DMS79 treated with DMSO at 0.1 percent for 48 hours (cell line): ENCODE measurements at places on chromosomes 16 and 17.
A peak's percentile ranks its signal among the peaks of the same experiment; 100 is the strongest.

- DNase-seq, result no peak
These were observed 52.7 kb upstream of the LHX1 start for GRCh38 chr17:36884495-36885152.

- no peak for DNase-seq
These were observed 172.2 kb downstream of the SEC14L1 start for GRCh38 chr17:77312786-77313599.

DNA sequence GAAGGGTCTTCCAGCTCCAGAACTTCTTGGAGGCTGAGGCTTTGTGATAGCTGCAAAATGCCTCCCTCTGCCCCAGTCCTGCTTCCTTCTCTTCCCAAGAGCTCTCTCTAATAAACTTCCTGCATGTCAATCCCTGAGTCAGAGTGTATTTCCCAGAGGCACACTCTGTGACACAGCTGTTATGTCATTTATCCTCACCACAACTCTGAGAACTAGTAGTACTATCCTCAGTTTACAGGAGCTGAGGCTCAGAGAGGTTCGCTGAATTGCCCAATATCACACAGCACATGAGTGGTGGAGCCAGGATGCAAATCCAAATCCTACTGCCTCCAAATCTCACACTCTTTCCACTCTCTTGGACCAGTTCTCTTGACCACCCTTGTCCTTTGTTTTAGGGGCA lies 20.0 kb downstream of the UNC45B start:
- DNase-seq, result no peak

GRCh38 chr17:40952661-40953060 lies 14.1 kb downstream of the KRT39 start:
- DNase-seq, result no peak

GRCh38 chr16:86508947-86509758 lies 1.2 kb upstream of the FOXF1 start:
- no peak for DNase-seq

- DNase-seq, result no peak
These were observed 334.1 kb downstream of the CDH13 start for GRCh38 chr16:82960918-82961317.

DNA sequence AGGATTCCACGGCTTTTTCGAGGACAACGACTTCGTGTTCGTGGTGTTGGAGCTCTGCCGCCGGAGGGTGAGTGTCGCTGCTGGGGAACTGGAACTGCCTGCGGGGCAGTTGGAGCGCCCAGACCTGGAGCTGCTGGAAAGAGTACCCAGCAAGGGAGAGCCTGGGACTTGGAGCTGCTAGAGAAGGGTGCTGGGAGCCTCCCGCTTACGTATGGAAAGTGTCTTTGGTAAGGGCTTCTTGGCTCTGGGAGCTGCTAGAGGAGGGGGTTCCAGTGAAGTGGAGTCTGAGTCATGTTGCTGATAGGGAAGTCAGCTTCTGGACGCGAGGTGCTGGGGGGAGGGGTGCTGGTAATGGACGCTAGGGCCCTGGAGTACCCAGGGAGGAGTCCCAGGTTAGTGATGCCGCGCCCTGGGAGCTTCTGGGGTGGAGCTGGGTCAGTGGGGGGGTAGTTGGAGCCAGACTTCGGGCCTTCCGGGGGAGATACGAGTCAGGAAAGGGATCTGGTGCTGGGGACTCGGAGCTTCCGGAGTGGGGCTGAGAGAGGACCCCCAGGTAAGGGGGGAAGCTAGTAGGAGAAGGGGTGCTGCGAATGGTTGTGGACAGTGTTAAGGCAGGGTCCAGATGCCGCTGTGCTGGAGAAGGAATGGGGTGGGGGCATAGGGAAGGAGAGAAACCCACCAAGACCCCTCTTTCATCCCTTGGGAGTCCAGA lies 741 bp downstream of the PLK1 start:
- DNase-seq, result peak; percentile 42

GRCh38 chr17:3011891-3012290 lies 51.5 kb downstream of the OR1D5 start:
- no peak for DNase-seq

DNA sequence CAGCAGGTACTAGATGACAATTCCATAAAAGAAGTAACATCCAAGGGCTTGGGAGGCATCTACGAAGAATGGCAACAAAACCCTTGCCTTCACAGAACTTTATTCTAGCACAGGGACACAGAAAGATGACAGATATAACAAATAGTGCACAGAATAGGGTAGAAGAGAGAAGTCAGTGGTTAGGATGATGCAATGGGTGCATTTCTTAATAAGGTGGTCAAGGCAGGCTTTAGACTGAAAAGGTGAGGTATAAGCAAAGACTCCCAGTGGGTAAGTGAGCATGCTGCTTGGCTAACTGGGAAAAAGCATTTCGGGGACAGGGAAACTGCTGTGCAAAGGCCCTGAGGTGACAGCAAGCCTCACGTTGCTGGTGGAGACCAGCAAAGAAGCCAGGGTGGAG lies 175.9 kb downstream of the XYLT1 start:
- no peak for DNase-seq

GRCh38 chr16:2468233-2468724 lies 2.8 kb upstream of the NTN3 start:
- DNase-seq, result peak; percentile 85

GRCh38 chr16:1637526-1637925 lies 25.4 kb downstream of the CRAMP1 start:
- DNase-seq, result no peak

DNA sequence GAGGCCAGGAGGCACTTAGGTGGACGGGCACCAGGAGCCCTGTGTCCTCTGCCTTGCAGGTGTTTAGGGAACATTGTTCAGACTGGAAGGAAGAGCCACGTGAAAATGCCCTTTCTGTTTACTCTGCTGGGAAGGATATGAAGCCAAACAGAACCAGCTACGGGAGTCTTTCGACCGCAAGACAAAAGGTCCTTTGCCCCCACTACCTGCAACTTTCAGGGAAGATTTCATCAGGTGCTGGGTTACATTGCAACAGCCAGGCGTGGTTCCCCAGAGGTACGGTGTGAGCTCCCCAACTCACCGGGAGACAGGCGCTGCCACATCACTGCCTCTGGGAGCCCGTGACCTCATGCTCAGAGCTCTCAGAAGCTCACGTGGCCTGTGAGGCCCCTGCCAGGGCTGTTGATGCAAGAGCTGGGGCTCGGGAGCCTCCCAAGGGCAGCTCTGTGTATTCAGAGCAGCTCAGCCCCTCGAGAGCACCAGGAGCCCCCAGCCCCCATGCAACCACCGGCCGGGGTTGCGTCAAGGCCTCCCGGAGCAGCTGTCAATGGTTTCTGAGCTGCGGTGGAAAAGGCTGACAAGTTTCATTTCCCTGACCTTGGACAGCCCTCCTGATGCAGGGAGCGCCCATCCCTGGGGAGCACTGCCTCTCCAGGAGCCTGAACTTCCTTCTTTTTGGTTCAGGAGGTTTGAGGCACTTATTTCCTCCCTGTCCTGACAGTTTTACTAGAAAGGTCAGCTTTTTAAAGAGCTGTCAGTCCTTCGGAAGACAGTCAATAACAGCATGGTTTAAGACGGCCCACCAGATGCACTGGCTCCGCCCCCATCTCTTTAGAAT lies 42.1 kb downstream of the TBC1D16 start:
- DNase-seq, result peak; percentile 33

GRCh38 chr16:53080345-53081031 lies 25.7 kb downstream of the CHD9 start:
- no peak for DNase-seq

DNA sequence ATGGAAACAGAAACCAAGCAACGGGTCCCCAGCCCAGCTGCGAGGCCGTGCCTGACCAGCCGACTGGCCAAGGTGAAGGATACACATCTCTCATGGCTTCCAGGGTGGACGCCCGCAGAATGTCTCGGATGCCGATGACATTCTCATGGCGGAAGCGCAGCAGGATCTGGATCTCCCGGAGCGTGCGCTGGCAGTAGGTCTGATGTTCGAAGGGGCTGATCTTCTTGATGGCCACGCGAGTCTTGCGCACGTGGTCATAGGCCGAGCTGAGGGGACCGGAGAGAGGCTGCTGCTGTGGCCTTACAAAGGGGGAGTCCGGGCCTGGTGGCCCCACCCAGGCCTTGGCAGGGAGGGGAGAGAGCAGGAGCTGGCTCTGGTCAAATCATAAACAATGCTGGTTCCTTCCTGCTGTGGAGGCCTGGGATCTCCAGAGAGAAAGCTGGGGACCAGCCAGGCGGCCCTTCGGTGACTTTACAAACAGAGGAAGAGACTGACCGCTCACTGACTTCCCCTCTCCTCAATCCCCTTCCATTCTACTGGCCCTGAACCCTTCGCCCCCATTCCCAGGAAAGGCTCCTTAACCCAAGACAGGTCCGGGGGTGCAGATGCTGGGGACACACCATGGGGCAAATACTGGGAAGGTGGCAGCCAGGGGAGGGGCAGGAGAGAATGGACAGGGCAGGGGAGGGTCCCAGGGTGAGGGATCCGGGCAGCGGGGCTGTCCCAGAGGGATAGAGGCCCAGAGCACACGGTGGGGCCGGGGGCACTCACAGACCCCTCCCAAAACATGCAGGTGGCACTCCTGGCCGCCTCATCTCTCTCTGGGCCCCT lies 1.1 kb downstream of the MAPK3 start:
- no peak for DNase-seq

GRCh38 chr16:88354229-88355092 lies 28.3 kb upstream of the ZNF469 start:
- DNase-seq, result no peak

- no peak for DNase-seq
These were observed 50.0 kb downstream of the MRTFB start for GRCh38 chr16:14121142-14121541.

DNA sequence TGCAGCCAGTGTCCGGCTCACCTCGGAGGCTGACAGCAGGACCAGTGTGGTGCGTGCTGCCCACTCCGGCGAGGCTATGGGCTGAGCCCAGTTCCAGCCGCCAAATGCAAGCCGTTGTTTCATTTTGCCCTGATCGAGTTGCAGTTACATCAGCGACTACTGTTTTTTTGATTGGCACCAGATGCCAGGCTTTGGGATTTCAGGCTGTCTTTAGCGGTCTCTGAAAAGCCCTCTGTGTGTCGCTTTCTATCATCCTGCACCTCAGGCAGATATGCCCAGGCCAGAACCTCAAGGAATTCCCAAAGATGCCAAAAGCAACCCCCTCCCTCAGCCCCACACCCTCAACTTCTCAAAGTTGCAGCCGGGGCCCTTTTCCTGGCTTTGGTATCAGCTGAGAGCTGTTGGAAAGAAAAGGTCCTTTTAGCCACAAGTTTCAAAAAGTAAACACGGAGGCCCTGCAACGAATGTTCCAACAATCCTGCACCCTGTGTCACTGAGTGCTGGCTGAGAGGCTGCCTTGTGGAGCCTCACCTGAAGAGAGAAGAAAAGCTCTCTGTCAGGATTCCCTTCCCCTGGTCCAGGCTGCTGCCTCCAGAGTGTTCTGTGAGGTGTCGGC lies 58.9 kb downstream of the WWP2 start:
- DNase-seq, result no peak

GRCh38 chr17:17628388-17629008 lies 37.0 kb upstream of the PEMT start:
- no peak for DNase-seq

DNA sequence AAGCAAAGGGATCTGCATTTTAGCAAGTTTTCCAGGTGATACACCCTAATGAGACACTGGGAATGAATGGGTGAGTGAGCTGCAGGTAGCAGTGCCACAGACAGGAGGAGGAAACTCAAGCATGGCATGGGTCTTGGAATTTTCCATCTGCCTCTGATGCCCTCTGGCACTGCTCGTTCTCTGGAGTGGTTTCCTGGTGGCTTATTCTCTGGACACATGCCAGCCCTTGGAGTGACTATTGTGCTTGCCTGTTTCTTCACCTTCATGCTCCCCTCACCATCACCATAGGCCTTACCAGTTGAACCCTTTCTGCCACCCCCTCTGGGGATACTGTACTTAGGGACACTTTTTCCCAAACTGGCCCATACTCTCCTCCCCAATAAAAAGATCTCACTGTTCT lies 1.6 kb downstream of the COASY start:
- peak; percentile 67 for DNase-seq

DNA sequence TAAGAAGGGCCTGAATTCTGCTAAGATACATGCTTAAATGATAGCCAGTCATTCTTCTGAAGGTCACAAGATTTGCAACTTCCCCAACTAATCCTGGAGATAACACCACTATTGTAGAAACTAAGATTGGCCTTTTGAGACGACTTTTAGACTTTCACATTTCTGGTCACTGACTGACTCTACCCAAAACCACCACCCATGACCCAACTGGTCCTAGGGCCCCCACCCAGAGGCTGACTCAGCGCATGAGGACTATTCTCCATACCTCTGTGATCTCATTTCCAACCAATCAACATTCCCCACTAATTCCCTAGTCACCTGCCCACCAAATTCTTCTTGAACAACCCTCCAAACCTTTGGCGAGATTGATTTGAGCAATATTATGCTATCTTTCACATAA lies 1299.0 kb downstream of the CDH11 start:
- no peak for DNase-seq

DNA sequence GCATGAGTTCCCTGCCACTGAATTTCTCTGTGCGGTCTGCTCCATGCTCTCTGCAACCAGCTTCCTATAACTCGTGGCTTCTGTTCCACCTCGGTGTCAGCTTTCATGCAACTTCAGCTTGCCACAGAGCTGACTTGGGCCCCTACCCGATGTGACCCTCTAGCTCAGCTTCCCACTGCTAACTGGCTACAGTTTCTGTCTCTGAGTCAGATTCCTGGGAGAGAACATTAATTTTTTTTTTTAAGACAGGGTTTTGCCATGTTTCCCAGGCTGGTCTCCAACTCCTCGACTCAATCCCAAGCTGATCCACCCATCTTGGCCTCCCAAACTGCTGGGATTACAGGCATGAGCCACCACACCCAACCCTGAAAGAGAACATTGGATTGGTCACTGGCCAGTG lies 35.5 kb upstream of the PSMD7 start:
- DNase-seq, result no peak

DNA sequence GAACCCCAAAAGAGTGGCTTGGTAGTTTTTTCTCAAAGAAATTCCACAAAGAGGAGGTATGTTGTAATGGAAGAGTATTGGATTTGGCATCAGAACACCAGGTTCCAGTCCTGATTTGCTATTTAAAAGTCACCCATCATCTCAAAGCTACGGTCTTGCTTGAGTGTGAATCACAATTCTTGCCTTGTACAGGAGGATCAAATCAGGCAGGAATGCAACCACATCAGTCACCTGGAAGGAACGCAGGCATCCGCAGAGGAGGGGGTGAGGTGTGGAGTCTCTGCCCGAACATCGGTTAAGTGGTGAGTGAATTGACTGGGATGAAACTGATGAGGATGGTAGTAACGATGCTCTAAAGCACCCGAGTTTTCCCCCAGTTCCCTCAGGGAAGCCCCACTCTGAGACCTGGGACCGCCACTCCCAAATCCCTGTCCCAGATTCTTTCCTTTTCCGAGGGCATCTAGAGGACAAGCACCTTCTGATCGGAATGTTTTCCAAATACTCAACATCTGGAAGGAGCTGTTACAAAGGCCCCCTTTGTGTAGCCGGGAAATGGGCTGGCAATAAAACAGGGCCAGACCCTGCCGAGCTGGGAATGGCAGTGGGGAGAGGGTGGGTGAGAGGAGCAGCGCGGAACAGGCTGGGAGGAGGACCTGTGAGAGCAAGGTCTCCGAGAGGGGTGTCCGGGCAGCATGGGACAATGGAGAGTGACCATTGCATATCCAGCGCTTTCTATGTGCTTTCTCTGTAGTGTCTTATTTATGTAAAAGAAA lies 469.6 kb downstream of the SLC39A11 start:
- no peak for DNase-seq

- DNase-seq, result peak; percentile 86
These were observed 29.7 kb downstream of the CDK5R1 start for GRCh38 chr17:32516450-32516849.

GRCh38 chr17:10033959-10034358 lies 128.9 kb upstream of the RCVRN start:
- DNase-seq, result no peak

- peak; percentile 11 for DNase-seq
These were observed 83.8 kb upstream of the CCL2 start for GRCh38 chr17:34171245-34171818.

GRCh38 chr16:17585449-17586074 lies 114.8 kb upstream of the XYLT1 start:
- no peak for DNase-seq
